ENCODE measurements at places on chromosomes 2 and 18.

GRCh38 chr18:2602844-2603243, 31.5 kb downstream of the NDC80 start:
- DNase-seq, result no peak

- no peak for DNase-seq
Observed at GRCh38 chr2:44237221-44237620, 38.1 kb upstream of the SLC3A1 start.

GRCh38 chr2:2413525-2413924, 82.5 kb upstream of the MYT1L start:
- no peak for DNase-seq

GRCh38 chr18:9362869-9363268, 28.3 kb downstream of the TWSG1 start:
- DNase-seq, result no peak

DNA sequence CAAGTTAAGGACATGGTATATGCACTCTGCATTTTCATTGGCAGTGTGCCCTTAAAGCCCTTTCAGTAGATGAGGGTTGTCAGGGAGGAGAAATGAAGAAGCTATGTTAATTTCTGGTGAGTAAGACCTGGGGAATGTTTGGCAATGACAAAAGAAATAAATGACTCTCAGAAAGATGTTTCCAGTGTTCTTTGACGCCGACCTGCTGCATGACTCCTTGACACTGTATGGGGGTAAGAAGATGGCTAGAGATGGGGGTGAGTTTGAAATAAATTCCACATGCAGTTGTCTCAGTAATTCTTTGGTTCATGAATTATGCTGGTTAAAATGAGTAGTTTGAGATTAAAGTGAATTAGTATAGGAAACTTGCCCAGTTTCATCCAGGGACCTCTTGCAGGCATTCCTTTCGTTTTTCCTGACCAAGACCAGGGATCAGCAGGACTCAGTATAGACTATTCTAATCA, 5.9 kb downstream of the CCDC121 start:
- DNase-seq, result no peak

DNA sequence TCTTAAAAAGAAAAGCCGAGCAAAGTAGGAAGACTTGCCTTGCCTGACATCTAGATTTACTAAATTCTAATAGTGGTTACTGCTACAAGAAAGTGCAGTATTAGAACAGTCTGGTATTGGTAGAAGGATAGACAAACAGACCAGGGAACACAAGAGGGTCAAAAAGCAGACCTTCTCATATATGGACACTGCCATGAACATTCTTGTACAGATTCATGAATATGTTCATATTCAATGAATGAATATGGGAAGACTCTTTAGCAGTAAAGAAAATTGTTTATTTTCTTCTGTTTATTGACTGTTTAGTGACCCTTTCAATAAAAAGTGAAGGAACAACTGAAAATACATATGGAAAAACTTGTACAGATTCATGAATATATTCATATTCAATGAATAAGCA, 37.6 kb downstream of the DTNB start:
- DNase-seq, result no peak

DNA sequence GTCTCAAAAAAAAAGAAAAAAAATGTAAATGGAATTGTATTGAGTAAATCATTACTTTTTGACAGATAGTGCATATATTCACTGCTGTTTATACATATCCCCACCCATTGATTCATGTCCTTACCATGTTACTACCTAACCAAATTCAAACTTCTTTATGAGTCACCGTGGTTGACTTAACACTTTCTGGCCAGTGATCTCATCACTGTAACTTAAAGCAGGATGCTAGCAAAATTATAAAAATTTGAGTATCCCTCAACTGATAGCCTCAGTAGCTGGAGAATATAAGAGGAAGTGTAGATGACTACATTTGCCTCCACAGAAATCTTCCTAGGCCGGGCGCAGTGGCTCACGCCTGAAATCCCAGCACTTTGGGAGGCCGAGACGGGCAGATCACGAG, 13.4 kb downstream of the CNOT9 start:
- no peak for DNase-seq

GRCh38 chr18:69495338-69495737, 94.7 kb downstream of the DOK6 start:
- no peak for DNase-seq

DNA sequence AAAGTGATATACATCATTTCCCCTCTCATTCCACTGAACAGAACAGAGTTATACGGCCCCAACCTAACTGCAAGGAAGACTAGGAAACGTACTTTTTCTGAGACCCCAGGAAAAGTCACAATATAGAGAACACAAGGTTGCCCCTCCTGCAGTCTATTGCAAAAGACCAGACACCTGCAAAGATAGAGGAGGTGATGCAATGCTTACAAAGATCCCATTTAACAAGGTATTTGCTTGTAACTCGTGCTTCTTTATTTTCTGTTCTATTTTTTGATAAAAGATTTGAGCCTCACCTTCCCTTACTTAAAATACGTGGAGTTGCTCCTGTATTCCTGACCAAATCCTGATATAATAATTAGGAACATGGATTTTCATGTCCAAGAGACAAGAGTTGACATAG, 793.0 kb upstream of the ID2 start:
- DNase-seq, result no peak

GRCh38 chr18:35525795-35526494, 28.2 kb upstream of the INO80C start:
- no peak for DNase-seq

DNA sequence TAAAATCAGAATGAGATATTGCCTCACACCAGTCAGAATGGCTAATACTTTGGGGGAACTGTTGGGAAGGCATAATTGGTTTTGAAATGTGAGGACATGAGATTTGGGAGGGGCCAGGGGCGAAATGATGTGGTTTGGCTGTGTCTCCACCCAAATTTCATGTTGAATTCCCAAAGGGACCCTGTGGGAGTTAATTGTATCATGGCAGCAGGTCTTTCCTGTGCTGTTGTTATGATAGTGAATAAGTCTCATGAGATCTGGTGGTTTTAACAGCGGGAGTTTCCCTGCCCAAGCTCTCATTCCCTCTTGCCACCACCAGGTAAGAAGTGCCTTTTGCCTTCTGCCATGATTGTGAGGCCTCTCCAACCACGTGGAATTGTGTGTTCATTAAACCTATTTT, 59.6 kb downstream of the CSRNP3 start:
- DNase-seq, result no peak

- DNase-seq, result no peak
Observed at GRCh38 chr2:216317831-216318520, 54.3 kb downstream of the MARCHF4 start.

DNA sequence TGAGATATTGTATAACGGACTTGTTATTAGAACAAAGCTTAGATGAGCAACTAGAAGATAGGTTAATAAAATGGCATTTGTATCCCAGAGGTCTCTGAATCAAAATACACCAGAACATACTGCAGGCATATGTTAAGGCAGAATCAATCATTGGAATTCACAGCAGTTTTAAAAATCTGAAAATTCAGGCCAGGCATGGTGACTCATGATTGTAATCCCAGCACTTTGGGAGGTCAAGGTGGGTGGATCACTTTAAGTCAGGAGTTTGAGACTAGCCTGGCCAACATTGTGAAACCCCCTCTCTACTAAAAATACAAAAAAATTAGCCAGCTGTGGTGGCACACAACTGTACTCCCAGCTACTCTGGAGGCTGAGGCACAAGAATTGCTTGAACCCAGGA, 405.2 kb downstream of the ZEB2 start:
- no peak for DNase-seq

GRCh38 chr18:10216791-10217190, 237.6 kb upstream of the APCDD1 start:
- DNase-seq, result no peak

DNA sequence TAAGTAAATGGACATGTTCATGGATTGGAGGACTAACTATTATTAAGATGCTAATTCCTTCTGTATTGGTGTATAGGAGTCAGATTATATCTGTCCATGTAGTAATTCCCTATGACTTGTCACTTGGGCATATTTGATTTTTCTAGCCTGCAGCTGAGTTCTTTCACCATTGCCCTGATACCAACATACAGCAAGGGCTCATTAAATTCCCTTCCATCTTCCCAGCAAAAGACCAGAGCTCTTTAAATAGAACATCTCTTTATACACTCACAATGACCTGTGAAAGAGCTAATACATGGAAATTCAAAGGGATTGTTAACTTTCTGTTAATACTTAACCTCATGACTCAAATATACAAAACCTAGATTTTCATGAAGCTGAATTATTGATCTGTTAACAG, 492.3 kb upstream of the VRK2 start:
- no peak for DNase-seq

DNA sequence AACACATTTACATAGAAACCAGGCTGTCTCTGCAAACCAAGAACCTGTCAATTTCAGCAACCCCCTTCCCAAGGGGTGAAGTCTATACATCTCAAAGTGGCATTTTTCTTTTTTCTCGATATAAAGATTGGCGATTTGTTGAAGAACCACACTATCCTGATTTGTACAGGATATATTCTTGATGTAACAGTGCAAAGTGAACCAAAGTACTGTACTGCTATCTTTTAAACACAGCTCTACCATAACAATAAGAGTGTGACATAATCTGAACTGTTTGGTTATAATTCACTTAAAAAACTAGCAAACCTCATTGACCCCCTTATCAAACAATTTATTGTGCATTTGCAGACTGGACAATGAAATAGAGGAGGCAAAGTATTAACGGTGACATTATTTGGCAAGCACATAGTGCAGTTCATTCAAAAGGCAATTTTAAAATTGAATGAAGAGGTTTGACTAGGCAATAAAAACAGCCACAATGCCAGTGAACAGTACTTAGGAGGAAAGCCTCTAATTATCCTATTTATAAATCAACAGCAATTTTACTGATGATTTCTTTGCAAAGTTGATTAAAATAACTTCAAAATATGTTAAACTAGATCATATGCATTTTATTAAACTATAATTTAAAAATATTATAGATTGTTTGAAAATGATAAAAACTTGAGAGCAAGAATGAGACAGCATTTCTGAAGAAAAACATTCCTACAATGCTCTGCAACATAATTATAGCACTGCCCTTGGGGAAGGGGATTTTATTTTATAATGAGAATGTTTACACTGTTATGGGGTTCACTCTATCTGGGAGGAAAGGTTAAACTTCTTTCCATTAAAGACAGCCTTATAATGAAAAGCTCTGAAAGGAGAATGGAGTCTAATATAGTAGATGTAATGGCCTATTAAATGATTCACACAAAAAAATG, 440.9 kb downstream of the ZEB2 start:
- no peak for DNase-seq

DNA sequence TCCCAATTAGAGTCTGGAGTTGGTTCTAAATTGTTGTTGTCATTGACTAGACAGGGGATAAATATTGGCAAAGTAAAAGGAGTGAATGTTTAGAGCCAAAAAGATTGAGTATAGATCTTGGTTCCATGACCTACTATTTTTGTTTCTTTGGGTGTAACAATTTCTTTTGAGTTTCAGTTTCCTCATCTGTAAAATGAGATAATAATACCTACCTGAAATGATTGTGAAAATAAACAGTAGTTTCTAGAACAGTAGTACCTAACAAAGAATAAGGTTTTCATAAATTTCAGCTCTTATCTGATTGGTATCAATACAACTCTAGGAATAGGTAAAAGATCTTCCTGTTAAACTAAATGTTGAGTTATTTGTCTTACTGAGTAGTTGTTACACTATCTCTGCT, 56.8 kb downstream of the PMS1 start:
- no peak for DNase-seq

DNA sequence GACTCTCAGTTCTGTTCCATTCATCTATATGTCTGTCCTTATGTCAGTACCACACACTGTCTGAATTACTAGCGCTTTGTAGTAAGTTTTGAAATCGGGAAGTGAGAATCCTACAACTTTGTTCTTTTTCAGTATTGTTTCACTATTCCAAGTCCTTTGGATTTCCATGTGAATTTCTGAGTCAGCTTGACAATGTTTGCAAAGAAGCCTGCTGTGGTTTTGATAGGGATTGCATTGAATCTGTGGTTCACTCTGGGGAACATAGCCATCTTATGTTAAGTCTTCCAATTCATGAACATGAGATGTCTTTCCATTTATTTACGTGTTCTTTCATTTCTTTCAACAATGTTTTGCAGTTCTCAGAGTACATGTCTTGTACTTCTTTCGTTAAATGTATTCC, 15.0 kb downstream of the SLC3A1 start:
- DNase-seq, result no peak

- DNase-seq, result no peak
Observed at GRCh38 chr2:193463011-193463410, 1268.3 kb upstream of the TMEFF2 start.

DNA sequence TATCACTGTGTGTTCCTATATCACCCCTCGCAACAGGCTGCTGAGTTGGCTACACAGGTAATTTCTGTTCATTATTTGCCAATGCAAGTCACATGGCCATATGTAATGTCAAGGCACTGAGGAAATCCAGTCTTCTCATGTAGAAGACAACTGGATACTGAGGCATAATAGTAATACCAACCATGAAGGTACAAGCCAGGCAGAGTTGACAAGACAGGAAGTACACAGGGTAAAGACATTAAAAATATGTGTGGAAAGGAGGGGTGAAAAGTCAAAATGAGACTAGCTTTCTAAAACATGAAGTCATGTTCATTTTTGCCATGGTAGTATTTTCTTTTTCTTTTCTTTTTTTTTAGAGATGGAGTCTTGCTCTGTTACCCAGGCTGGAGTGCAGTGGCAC, 17.5 kb upstream of the RNF138 start:
- DNase-seq, result no peak

- no peak for DNase-seq
Observed at GRCh38 chr2:27314709-27315108, 6.5 kb upstream of the UCN start.

GRCh38 chr2:23518481-23519333, 133.7 kb downstream of the KLHL29 start:
- DNase-seq, result no peak

- no peak for DNase-seq
Observed at GRCh38 chr2:11343368-11343649, 1.1 kb downstream of the ROCK2 start.

- no peak for DNase-seq
Observed at GRCh38 chr2:152513681-152514080, 178.7 kb downstream of the FMNL2 start.

- no peak for DNase-seq
Observed at GRCh38 chr2:150097402-150097801, 390.1 kb downstream of the RND3 start.

DNA sequence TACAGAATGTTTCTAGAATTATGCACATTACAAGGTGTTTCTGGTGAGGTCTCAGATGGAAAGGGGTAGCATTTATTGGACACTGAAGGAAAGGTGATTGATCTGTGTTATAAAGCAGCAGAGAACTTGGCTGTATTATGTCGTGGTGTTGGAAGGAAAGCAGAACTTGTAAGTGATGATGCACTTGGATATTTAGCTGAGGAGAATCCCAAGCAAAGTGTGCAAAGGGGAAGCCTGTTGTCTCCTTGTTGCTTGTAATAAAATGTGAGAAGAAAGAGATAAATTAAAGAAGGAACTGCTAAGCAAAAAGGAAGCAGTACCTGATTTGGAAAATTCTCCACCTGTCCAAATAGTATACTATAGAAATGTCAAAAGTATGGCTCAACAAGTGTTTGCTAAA, 12.2 kb upstream of the SCYGR5 start:
- DNase-seq, result no peak

All from stimulated activated naive CD8-positive, alpha-beta T cell treated with anti-CD3 and anti-CD28 coated beads, Interleukin-15, Interleukin-2, amounts not matched to agents 100 U/mL and 50 U/mL, for 24 hours (primary cell).